ENCODE measurements at places on chromosomes 7 and 10.

DNA sequence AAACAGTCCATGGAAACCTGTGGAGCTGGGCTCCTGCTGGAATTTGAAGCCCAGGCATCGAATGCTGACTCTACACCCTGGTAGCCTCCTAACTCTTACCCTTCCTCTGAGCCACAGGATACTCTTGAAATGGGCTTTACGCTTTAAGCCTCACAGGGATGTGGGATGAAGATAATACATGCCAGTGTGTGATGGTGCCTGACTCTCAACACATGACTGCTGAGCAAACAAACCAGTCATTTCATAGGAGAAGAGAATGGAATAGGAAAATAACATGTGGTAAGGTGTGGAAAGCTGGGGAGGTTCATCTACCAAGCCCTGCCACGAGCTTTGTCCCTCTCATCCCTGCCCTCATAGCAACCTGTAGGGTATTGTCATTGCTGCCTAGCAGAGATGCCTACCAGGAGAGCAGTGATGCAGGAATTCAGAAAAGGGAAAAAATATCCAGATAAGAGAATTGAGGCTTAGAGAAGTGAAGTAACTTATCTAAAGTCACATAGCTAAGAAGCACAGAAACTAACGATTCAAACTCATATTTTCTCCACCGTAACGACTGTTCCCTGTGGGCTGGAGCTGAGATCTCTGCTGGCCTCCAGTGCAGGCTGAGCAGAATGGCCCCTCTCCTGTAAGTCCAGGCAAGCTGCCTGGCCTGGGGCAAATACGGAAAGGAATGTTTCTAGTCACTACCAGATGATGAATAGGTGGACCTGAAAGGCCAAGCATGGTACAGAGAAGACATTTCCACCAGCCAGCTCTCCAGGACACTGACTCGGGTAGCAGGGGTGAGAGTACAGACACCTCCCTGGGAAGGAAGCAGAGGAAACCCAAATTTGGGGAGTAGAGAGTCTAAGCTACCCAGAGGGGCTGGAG, 90.2 kb upstream of the DUSP5 start:
- DNase-seq: no peak

- DNase-seq: no peak
These were observed 31.2 kb upstream of the IKZF1 start for GRCh38 chr7:50273301-50273700.

GRCh38 chr7:158957921-158958491, 101.6 kb downstream of the DYNC2I1 start:
- DNase-seq: no peak

- no peak for DNase-seq
These were observed 44.6 kb downstream of the FGFR2 start for GRCh38 chr10:121553511-121554264.

- DNase-seq: no peak
These were observed 316.7 kb upstream of the SORCS1 start for GRCh38 chr10:107481224-107481623.

GRCh38 chr10:97049670-97050069, 136.1 kb downstream of the SLIT1 start:
- DNase-seq: no peak
